ENCODE measurements at places on chromosomes 4 and X. TPM values are rescaled to one million over a fixed set of nuclear protein-coding genes. Genes with fewer than 3 reads are reported as not detected.

DNA sequence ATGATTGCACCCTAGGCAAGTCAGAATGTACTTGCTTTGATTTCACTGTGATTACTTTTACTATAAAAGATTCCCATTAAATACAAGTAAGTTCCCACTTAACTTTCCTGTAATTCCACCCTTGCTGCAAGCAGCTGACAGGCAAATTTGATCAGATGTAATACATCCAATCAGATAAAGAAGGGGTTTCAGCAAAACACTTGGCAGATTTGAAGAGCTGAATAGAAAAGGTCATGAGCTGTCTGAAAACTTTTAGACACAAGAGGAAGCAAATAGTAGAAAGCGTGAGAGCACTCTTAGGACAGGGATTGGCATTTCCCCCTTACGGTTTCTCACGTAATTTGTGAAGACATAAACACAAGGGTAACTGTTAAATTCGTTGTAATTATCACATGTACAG, 22.8 kb downstream of the HSD17B13 start:
- no peak overlapping the region for H3K27ac ChIP-seq
- H3K4me1 ChIP-seq: no peaks in the 10 kb centered on the region
- H3K27me3 ChIP-seq: no peaks in the 10 kb centered on the region

DNA sequence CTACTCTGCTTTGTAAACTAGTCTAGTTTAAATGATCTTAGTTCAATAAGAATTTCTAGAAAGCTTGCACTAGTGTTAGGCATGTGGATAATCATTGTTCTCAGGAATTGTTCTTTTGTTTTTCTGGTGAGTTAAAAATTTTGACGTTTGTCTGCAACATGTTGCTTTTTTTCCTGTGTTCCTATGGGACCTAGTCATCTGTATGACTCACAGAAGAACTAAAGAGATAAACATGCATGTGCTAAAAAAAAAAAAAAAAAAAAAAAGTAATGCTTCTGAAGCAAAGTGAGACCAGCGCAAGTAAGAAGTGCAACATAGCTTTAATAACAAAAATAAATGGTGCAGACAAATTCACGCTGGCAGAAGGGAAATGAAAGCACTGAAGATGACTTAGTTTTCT, 471.2 kb downstream of the IQCM start:
- H3K27ac ChIP-seq: no peak overlapping the region
- H3K4me1 ChIP-seq: no peaks in the 10 kb centered on the region
- DNase-seq: no peak
- no peak overlapping the region for H3K4me3 ChIP-seq

DNA sequence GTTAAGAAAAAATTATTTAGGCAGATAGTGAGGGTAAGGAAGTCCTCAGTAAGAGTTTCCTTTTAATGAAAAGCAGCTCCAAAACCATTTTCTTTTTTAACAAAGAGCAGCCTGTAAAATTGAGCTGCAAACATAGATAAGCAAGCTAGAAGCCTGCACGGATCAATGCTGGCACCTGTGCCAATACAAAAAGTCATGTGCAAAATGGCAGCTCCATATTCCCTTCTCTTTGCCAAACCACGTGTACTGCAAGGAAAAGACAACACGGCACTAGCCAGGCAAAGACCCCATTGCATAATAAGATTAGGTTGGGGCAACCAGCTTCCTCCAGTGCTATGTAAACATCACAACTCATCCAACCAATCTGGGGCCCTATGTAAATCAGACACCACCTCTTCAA, 268.4 kb upstream of the INTU start:
- no peaks in the 10 kb centered on the region for H3K27me3 ChIP-seq
- H3K4me3 ChIP-seq: no peak overlapping the region
- H3K4me1 ChIP-seq: no peaks in the 10 kb centered on the region
- no peak overlapping the region for H3K27ac ChIP-seq
- DNase-seq: no peak

DNA sequence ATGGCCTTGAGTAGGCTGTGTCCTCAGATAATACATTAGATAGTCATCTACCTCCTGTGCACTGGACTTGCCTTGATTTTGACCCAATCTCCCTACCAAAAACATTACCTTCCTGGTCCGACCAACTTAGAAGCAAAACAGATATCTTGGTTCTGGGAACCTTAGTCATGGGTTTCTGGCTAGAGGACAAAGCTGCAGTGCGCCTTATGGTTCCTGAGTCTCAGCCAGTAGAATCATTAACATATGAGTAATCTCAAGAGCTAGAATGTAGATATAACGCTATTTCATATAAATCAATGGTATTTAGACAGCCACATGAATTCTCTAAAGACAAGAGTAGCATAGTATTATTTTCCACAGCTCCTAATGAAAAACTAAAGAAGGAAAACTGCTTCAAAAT, 83.1 kb downstream of the GRIA3 start:
- no peak for DNase-seq
- no peaks in the 10 kb centered on the region for H3K27me3 ChIP-seq
- H3K36me3 ChIP-seq: no peaks in the 10 kb centered on the region

DNA sequence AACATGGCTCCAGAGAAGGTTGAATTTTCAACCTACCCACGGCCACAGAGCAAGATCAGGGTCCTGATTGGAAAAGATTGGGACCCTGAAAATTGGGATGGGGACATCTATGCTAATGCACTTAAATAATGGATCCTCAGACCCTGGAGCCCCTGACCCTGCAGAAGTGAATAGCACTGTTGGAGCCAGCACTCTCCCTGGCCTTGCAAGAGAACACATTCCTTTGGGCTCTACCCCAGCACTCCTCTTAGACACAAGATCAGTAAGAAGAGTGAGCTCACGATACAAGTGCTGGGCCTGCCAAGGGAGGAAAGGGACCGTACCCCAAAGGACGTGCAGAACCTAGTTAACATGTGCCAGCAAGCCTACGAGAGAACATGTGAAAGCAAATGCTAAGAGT, 19.9 kb downstream of the CXCL13 start:
- no peak overlapping the region for H3K4me3 ChIP-seq
- no peaks in the 10 kb centered on the region for H3K36me3 ChIP-seq
- no peaks in the 10 kb centered on the region for H3K4me1 ChIP-seq
- no peak for DNase-seq

DNA sequence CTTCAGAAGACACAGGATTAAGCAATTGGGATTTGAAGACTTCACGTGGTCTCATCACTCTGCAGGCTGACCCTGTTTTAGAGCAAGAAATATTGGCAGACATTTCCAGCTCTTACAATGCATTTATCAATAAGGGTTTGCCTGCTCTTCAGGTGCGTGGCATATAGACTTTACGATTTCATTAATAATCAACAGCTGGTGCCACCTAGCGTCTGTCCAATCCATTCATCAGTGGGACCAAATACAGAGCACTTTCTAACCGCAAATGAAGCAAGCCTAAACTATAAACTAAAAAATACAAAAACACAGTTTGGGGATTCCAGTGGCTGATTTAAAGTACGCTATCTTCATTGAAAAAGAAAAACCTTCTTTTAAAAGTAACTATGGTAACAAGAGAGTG, 125.4 kb upstream of the DMD start:
- no peak overlapping the region for H3K4me3 ChIP-seq
- H3K27me3 ChIP-seq: peaks cover 4% of the 10 kb centered on the region
- H3K36me3 ChIP-seq: no peaks in the 10 kb centered on the region
- DNase-seq: peak; percentile 14
- no peaks in the 10 kb centered on the region for H3K4me1 ChIP-seq

DNA sequence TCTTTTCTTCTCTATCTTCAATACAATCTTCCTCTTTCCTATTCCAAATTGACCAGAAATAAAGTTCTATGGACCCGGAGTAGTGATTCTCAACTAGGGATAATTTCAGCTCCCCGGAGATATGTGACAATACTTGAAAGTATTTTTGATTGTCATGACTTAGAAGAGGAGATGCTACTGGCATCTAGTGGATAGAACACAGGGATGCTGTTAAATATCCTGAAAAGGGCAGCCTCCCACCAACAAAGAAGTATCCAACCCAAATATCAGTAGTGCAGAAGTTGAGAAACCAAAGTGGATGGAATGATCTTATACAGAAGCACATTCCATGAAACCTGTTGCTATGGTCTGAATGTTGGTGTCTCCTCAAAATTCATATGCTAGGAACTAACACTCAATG, 65.7 kb upstream of the NDST3 start:
- no peaks in the 10 kb centered on the region for H3K36me3 ChIP-seq
- H3K4me3 ChIP-seq: no peak overlapping the region
- H3K27me3 ChIP-seq: no peaks in the 10 kb centered on the region

- no peak for DNase-seq
- H3K36me3 ChIP-seq: no peaks in the 10 kb centered on the region
- H3K4me3 ChIP-seq: no peak overlapping the region
- H3K27me3 ChIP-seq: no peaks in the 10 kb centered on the region
- H3K27ac ChIP-seq: no peak overlapping the region
Measured at GRCh38 chrX:84064164-84064563, 123.8 kb downstream of the RPS6KA6 start.

RAB39B gene
- total RNA-seq: 0.24 TPM

PAGE5 gene
- not detected for total RNA-seq

ELMOD2 gene
- total RNA-seq: 12.9 TPM

DCAF8L2 gene
- total RNA-seq: not detected

All from uterus (tissue), 4 donors.